ENCODE measurements at places on chromosomes 5 and 9.

- DNase-seq, result no peak
Measured at GRCh38 chr9:120920806-120921178, 5.8 kb downstream of the TRAF1 start.

DNA sequence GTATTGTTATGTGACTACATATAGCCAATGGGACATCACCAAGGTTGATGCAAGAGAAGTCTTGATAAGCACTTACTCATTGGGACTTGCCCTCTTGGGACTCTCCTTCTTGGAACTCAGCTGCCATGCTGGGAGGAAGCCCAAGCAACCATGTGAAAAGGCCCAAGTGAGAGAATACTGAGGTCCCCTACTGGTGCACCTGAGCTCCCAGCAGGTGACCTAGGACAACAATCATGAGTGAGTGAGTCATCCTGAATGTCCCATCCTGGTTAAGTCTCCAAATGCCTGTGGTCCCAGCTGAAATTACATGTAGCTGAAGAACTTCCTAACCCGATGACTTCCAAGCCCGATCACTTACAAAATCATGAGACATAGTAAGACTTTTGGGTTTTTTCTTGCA is 260.7 kb downstream of the ICE1 start:
- no peak for DNase-seq

DNA sequence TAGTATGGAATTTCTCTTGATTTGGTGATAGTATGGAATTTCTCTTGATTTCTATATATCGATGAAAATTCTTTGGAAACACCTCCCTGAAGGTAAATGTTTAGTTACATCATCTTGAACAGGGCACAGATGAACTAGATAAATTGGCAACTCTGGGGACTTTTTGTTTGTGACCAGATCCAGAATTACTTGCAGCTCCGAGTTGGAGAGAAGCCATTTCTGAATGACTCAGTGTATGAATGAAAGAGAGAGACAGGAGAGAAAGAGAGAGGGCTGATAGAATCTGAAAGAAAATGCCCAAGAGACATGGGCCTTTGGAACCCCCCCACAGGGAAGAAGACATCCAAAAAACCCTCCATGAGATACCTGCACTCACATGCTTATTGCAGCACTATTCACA is 14.1 kb downstream of the TNFSF15 start:
- no peak for DNase-seq

DNA sequence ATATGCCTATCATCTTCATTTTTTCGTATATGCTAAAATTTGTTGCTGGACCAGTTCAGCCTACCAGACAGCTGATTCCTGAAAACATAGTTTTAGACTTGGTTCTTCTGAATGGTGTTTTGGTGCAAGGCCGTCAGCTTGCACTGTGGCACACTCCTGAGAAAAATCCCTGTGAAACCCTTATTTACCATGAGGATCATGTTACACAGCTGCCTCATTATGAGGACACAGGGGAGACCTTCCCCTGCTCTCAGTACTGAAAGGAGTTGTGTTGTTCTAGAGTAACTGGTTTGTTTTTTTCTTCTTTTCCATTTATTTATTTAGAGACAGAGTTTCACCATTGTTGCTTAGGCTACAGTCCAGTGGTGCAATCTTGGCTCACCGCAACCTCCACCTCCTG is 37.6 kb downstream of the MAST4 start:
- DNase-seq, result no peak

- peak; percentile 58 for DNase-seq
Measured at GRCh38 chr5:14204785-14205321, 61.7 kb downstream of the TRIO start.

DNA sequence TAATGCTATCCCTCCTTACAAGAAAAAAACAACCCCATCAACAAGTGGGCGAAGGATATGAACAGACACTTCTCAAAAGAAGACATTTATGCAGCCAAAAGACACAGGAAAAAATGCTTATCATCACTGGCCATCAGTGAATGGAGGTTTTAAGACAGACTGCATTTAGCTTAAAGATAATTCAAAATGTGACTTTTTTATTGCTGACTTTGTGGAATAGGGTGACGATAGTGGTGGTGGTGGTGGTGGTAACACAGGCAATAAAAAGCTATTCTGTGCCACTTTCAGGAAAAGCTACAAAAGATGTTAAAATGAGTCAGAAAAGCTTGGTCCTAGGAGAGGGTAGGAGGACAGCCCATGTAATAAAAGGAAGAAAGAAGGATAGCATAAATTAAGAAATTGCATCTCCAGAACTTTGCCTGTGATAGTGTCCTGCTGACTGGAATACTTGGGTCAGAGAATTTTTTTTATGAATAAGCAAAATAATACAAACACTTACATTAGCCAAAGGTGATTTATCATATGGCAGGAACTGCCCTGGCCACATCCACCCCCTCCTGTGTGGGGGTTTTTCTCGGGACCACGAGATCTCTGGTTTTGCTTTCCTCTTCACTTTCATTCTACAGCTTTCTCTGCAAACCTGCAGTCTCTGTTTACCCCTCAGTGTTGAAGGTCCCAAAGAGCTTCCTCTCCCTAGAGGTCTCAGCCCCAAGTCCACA is 186.7 kb downstream of the DRD1 start:
- DNase-seq, result no peak

DNA sequence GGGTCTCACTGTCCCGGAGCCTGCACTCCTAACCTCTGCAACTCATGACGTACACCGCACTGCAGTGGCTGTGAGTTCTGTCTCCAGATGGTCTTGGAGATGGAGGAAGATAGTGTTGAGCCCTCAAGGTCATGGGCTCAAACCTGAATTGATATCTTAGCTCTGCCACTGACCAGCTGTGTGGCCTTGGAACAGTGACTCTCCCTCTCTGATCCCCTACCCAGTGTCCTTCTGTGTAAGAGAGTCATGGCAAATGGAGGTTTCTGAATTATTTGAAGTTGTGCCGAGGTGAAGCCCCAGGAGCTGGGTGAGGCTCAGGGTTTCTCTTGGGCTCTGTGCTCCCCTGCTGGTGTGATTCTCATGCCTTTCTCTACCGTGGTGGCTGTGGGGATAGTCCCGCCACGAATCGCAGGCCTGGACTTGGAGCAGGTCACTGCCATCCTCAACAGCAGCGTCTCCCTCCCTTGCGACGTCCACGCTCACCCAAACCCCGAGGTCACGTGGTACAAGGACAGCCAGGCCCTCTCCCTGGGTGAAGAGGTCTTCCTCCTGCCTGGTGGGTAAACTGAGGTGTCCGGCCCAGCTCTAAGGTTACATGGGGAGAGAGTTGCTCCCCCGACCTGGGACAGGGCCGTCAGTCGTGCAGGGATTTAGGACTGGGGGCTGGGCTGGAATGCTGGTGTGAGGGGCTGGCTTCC is 60.6 kb upstream of the ASS1 start:
- no peak for DNase-seq
